ENCODE measurements at places on chromosomes 7 and 10. TPM values are rescaled to one million over a fixed set of nuclear protein-coding genes. Genes with fewer than 3 reads are reported as not detected.

Gene ACSM6
- not detected for total RNA-seq

Gene VENTX
- not detected for total RNA-seq

Gene SRRM3
- 0.12 TPM for total RNA-seq

Gene SLC13A1
- not detected for total RNA-seq

GRCh38 chr10:18313626-18314025 lies 173.4 kb downstream of the CACNB2 start:
- no peaks in the 10 kb centered on the region for H3K36me3 ChIP-seq
- H3K27me3 ChIP-seq, result no peaks in the 10 kb centered on the region
- H3K4me3 ChIP-seq, result no peak overlapping the region

- no peaks in the 10 kb centered on the region for H3K4me1 ChIP-seq
- H3K4me3 ChIP-seq, result no peak overlapping the region
- H3K27me3 ChIP-seq, result no peaks in the 10 kb centered on the region
- H3K27ac ChIP-seq, result no peak overlapping the region
- peaks cover 5% of the 10 kb centered on the region for H3K36me3 ChIP-seq
- no peak for DNase-seq
Observed at GRCh38 chr10:129760003-129760315, 204.1 kb downstream of the EBF3 start.

DNA sequence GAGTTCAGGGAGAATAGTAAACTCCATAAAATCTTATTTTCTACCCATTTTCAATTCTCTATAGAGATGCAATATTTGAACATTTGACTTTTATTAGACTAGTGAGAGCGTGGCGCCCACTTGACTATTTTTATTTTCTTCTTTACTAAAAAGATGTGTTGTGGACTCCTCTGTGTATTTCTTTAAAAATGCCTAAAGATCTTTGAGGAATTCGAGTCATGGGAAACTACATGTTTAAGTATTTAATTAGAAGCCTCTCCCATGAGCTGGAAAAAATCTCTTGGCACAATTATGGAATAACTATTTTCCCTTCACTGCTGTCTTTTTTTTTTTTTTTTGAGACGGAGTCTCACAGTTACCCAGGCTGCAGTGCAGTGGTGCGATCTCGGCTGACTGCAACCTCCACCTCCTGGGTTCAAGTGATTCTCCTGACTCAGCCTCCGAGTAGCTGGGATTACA lies 124.2 kb downstream of the ARHGAP12 start:
- peaks cover 6% of the 10 kb centered on the region for H3K4me1 ChIP-seq
- H3K27me3 ChIP-seq, result no peaks in the 10 kb centered on the region
- H3K36me3 ChIP-seq, result no peaks in the 10 kb centered on the region
- DNase-seq, result no peak
- no peak overlapping the region for H3K27ac ChIP-seq
- H3K4me3 ChIP-seq, result no peak overlapping the region
